ENCODE measurements at places on chromosomes 5 and 9.

DNA sequence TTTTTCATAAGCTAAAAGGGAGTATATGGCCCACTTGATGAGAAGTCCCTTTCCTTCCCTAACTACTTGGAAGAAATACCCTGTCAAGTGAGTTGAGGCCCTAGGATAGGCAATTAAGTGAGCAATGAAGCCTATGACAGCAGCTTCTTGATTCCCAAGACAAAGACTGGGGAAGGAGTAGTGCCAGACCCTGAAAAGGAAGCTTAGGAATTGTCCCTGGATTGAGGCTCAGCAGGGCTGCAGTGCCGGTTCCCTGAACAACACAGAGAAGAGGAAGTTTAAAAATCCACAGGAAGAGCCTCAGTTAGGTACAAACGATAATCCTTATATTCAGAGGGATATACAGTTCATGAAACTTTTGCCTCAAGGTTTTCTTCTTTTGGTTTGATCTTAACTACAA is 61.8 kb upstream of the RAD23B start:
- DNase-seq: no peak

DNA sequence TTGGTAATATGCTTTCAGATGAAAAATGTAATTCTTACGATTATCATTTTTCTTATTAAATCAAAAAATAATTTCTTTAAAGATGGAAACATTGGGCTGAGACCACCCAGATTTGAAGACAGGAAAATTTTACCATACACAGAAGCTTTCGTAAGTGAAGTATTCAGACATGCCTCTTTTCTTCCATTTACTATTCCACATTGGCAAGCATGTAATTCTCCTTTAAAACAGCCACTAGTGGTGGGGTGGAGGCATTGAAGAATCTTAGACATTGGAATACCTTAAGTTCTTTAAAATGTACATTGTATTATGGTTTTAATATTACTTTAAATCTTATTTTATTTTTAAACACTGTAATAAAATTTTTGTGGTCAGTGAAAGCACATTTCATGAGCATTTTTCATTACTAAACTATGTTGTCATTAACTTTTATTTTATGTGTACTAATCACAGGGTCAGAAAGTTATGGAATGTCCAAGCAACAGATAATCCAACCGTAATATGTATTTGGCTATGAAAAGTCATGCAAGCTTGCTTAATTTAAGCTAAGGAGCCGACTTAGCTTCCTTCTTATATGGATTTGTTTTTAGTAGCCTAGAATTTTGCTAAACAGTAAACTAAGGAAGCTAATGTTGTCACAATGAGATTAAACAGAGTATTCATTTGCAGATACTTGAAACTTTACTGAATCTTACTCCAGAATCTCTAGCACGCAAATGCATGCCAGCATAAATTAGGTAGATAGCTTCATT is 97.4 kb upstream of the ALDH1A1 start:
- no peak for DNase-seq

GRCh38 chr5:181109489-181110013 is 21.4 kb downstream of the OR2V1 start:
- DNase-seq: no peak

DNA sequence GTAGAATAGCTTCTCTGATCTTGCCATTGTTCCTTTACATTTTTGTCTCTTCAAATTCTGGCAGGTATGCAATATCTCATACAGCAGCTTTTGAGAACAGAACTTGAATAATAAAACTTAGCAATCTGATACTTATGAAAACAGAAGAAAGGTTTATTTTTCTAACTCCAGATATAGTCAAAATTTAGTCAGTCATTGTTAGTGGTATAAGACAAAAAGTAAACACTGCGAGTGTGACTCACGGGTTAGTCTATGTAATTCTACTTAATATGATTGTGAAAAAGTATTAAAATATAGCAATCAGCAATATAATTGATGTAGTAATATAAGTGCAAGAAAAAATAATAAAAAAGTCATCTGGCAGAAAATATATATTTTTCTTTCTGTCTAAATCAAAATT is 910.4 kb downstream of the DNAH5 start:
- no peak for DNase-seq

DNA sequence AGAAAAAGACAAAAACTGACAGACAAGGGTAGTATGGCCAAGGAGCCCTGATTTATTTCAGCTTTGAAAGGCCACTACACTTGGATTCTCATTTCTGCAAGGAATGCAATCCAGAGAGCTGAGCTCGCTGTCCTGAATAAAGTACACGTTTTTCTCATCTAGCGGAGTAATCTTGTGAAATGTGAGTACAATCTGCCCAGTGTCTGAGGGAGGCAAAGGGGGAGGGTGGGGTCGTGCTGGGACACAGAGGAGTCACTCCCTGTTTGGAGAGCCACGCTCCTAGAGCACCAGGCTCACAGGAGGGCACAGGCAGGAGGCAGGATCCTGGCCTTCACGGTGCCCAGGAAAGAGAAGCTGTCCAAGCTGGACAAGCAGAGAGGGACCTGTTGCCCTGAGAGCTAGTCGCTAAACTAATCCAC is 51.0 kb upstream of the IFNK start:
- no peak for DNase-seq

DNA sequence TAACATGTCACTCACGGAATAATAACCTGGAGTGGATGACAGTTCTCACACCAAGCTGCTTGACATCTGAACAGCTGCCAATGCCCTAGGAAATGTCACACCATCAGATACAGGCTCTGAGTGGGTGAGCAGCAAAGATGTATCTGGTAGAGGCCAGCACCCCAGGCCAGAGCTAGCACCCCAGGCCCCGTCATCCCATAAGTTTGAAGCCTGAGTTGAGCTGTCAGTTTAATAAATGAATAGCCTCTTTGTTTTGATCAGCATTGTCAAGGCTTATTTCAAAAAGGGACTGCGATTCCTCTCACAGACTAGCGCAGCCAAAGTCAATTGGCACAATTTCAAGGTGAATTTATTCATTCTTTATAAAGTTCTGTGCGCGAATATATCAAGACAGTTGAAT is 1327.1 kb downstream of the MAT2B start:
- no peak for DNase-seq

DNA sequence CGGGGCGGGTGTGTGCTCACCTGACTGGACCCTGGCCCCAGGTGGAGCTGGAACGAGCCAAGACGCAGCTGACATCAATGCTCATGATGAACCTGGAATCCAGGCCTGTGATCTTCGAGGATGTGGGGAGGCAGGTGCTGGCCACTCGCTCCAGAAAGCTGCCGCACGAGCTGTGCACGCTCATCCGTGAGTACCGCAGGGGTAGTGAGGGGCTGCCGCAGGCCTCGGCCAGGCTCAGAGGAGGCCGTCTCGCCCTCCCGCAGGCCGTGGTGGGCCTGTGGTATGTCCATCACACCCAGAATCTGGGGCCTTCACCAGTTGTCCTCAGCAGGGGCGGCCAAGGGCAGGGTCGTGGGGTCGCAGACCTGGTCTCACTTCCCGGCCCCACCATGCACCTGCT is 11.3 kb downstream of the PMPCA start:
- no peak for DNase-seq

- DNase-seq: no peak
Measured at GRCh38 chr9:122155796-122156195, 3.8 kb downstream of the NDUFA8 start.

GRCh38 chr9:95529910-95530309 is 13.1 kb upstream of the PTCH1 start:
- no peak for DNase-seq

GRCh38 chr5:139562847-139563246 is 1.7 kb downstream of the UBE2D2 start:
- DNase-seq: no peak

GRCh38 chr9:88721025-88721424 is 186.0 kb downstream of the NXNL2 start:
- DNase-seq: no peak

DNA sequence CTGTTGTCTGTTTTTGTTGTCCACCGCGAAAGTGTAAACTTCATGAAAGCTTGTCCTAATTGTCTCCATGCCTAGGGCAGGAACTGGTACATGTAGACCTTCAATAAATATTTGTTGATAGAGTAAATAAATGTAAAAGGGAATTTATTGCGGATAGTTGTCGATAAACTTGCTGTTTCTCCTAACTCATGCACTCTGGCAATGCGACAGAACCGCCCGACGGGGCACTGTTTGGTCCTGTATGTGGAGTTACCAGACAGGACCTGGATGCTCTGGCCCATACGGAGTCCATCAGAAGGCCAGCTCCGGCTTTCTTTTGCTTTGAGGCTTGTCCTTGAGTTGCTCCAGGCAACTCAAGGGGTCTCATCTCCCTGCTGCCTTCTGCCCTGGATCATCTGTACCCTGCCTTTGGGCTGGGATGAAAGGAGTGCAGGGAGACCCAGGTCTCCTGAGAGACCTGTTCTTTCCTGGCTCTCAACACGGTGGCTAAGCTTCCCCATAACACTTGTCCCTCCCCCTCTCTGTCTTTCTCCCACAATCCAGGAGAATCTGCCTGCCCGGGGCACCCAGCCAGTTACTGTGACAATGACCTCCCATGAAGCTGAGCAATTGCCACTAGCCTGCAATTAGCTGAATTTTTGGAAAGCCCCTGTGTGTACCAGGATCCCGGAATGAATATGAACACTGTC is 149.5 kb upstream of the PTCH1 start:
- no peak for DNase-seq

- no peak for DNase-seq
Measured at GRCh38 chr9:132481053-132481849, 71.2 kb downstream of the CFAP77 start.

GRCh38 chr9:136978073-136978864 is 965 bp downstream of the PTGDS start:
- no peak for DNase-seq

- DNase-seq: no peak
Measured at GRCh38 chr5:65758546-65759144, 36.6 kb downstream of the NLN start.

DNA sequence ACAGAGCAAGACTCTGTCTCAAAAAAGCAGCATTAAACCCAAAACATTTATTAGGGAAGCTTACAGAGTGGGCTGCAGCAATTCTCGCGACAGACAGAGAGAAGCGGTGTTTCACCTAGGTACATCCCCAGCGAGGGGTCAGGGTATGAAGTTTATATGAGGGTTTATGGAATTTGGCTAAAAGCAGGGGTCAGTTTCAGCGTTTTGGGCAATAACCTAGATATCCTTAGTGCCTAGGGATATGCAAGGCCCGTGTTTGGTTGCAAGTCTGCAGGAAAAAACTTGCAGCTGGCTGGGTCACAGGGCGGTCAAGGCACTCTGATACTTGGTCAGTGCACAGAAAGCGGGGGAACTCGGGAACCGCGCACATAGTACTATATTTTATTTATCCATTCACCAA is 649 bp upstream of the GLE1 start:
- no peak for DNase-seq

- DNase-seq: no peak
Measured at GRCh38 chr9:102631559-102631958, 363.6 kb upstream of the CYLC2 start.

GRCh38 chr9:126919193-126919592 is 4.6 kb downstream of the RALGPS1 start:
- DNase-seq: no peak

DNA sequence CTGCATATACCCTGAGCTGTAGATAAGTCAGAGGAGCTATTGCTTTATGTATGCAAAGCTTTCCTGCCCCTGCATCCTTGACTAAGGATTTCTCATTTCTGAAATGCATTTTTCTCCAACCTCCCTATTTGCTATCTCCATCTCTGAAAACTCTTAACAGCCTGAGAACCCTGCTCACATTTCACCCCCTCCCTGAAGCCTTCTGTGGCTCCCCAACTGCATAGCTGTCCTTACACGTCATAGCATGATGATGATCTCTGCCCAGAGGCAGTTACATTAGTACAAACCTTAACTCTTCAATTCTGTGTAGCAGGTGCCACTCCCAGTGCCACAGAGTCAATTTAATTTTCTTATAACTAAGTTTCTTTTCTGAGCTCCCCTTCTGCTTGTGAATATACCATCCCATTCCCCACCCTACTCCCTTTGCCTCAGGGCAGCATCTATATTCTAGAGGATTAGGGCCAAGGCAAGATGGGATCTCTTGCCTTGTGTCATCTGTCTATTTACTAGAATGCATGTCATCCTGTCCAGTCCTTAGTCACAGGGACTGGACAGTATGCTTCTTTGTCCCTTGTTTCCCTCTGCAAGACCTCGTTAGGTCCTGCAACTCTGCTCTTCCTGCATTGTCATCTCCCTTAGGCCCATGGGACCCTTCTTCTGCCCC is 149.7 kb upstream of the SPRY4 start:
- DNase-seq: no peak

- no peak for DNase-seq
Measured at GRCh38 chr5:151772029-151772845, 483 bp downstream of the G3BP1 start.

DNA sequence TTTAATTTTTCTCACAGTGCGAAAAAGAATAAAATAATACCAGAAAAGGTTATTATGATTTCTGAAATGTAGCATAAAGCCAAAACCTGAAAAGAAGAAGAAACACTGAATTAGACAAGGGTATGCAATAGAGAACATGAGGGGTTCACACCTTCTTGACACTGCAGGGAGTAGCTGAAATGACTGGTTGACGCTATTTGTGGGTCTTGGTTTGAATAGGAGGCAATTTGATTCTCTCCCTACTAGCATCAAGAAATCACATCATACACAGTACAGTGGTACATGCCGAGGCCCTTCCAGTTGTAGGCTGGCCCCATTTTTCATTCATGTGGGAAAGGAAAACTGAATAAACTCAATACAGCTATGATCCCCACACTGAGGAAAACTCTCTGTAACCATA is 68.6 kb downstream of the NR3C1 start:
- no peak for DNase-seq

DNA sequence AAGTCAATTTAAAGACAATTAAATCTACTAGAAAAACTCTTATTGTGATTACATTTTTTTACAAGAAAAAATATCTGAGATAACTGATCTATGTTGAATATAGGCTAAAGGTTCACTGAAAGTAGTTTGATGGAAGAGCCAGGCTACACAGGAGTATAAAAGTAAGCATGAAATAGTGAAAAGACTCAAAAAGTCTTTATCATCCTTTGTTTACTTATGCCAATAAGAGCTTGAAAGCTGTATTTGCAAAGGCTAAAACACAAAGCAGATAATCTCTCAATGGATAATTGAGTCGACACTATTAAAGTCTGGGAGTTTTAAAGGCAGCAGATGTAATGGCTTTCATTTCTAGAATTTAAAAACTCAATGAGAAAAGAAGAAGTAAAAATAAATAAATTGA is 42.0 kb downstream of the SSBP2 start:
- DNase-seq: no peak

DNA sequence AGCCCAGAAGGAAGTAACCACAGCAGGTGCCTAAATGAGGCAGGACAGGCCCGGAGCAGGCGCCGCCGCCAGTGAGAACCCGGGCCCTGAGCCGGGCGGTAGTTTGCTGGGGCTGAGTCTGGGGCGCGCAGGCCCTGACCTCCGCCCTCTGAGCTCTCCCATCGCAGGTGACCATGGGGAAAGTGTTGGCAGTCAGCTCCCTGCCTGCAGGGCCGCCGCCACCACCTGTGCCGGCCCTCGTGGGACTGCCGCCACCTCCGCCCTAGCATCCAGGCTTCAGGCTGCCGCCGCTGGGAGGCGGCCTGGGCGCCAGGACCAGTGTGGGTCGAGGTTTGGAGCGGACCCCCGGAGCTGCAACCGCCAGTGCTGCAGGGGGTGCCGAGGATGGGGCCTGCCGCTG is 61.1 kb downstream of the TARS1 start:
- no peak for DNase-seq

- DNase-seq: no peak
Measured at GRCh38 chr9:38439291-38439915, 15.1 kb upstream of the IGFBPL1 start.
